ENCODE measurements at places on chromosomes 2 and 18.

DNA sequence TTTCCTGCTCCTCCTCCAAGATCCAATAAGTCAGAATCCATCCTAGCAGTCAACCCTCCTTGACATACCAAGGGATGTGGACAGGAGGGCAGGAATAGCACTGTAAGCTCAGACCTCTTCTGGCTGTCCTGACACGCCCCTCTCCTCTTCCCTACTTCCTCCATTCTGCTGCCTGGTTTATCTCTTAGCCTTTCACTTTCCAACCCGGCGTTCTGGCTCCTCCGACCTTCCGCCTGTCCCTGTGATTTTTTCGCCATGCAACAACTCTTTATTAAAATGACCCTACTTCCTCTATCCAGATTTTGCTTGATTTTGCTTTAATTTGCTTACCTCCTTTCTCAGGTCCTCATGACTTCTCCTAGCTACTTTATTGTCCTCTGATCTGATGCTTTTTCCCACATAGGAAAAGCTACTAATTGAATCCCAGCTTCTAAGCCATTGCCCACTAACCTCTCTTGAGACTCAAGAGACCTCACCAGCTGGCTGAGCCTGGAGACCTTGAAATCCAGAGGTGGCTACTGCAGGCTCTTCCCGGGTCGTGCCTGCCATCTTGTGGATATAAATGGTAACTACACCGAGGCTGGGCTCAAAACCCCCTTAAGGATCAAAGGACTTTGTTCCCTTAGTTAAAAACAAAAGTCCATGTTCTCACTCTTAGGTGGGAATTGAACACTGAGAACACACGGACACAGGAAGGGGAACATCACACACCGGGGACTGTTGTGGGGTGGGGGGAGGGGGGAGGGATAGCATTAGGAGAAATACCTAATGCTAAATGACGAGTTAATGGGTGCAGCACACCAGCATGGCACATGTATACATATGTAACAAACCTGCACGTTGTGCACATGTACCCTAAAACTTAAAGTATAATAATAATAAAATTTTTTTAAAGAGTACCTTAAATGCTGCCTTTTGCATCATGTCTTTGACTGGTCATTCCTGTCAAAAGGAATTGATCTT lies 139.4 kb downstream of the AKAIN1 start:
- DNase-seq = peak; percentile 20

- DNase-seq = peak; percentile 2
These were observed 140.3 kb downstream of the RPIA start for GRCh38 chr2:88831792-88832248.

GRCh38 chr2:77602771-77603170 lies 80.6 kb upstream of the LRRTM4 start:
- DNase-seq = no peak

DNA sequence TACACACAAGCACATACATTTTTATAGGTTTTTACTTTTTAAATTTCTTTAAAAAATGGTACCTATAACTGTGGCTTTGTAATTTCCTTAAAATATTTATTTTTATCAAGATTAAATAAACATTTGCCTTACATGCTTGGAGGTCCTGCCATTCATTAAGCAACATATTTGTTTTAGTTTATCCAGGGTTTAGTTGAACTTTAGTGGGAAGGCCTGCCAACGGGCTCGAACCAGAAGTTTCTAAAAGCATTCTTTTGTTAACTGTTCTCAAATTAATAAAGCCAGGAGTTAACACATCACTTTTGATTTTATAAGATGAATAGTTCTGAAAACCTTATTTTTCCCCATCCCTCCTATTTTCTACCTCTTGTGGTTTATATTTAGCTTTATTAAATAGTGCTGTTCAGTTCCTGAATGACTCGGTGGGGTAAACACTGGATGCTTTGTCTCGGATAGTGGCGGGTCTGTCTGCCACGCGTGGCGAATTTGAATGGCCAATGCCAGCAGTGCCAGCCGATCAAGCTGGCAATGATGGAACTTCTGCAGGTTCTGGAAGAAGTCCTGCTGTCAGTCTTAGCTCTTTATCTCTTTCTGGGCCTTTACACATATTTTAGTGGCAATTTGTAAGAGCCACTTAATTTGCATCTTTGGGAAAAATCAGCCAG lies 32.2 kb downstream of the SH3YL1 start:
- no peak for DNase-seq

GRCh38 chr18:8769509-8770095 lies 64.2 kb downstream of the MTCL1 start:
- no peak for DNase-seq

DNA sequence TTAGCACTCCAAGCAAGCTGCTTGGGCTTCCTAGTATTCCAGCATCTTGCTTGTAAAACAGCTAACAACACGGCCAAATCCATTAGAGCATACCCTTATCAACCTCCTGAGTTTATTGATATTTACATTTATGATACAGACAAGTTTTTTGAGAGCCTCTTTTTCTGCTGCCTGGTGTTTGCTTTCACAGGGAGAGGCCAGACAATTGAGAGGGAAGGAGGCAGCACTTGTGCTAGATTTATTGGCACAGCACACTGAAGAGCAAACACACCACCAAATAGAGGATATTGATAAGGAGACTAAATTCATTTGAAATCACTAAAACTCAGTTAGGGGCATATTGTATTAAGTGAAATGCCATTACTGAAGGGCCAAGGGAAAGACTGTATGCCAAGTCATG lies 1142.3 kb upstream of the FANCL start:
- no peak for DNase-seq

GRCh38 chr2:235433860-235434259 lies 60.0 kb upstream of the AGAP1 start:
- DNase-seq = no peak

- no peak for DNase-seq
These were observed 478.4 kb upstream of the NRXN1 start for GRCh38 chr2:51510303-51510702.

DNA sequence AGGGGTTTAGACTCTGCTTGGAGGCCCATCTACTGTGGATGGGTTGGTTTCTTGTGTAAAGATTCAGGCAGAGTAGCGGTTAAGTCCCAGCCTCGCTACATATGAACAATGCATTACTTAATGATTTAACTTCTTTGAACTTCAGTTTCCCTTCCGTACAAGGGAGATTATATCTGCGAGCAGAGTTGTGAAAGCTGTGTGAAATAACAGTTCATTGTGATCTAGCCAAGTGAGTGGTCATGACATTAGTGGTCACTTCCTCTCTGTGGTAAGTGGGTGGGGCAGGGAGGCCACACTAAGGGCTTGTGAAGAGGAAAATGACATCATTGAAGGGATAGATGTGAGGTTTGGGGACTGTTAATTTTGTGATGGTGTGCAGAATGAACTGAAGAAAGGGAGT lies 14.1 kb upstream of the MEX3C start:
- peak; percentile 85 for DNase-seq

- DNase-seq = no peak
These were observed 169.3 kb downstream of the KCNE4 start for GRCh38 chr2:223221139-223221835.

- peak; percentile 61 for DNase-seq
These were observed 47.8 kb downstream of the TMX3 start for GRCh38 chr18:68667121-68667520.

- peak; percentile 18 for DNase-seq
These were observed 49.6 kb downstream of the SPIRE1 start for GRCh38 chr18:12608301-12608700.

DNA sequence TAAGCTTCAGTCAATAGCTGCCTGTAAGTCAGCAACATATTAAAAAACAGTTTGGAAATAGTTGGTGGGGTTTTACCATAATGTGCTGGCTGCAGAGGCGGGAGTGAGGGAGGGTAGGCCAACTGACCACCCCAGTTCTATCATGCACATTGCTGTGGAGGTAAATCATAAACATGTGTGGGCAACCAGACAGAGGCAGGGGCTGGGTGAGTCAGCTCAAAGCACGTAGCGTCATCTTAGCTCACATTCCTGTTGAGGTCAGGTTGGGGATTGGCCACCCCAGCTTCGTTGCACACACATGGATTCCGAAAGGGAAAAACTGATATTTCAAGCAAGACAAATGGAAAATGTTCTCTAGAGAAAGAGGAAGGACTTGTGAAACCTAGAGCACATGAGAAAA lies 19.5 kb downstream of the GPR45 start:
- peak; percentile 99 for DNase-seq

- peak; percentile 52 for DNase-seq
These were observed 74.7 kb downstream of the HNRNPLL start for GRCh38 chr2:38528008-38528442.

DNA sequence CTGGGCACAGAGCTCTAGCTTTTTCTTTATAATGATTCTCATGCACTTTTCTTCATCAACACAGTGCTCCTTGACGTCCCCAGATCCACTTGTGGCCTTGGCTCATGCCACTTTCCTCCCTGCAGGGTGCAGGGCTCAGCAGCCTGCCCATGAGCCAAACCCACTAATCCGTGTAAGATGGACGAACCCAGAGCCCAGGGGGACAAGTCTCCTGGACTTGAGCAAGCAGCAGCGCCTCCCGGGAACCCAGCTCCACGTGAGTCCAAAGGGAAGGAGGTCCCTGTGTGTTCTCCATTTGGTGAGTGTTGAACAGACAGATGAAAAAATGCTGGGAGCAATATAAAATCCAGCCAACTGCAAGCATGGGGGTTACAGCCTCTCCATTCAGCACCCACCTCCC lies 470.6 kb upstream of the HS6ST1 start:
- DNase-seq = no peak

DNA sequence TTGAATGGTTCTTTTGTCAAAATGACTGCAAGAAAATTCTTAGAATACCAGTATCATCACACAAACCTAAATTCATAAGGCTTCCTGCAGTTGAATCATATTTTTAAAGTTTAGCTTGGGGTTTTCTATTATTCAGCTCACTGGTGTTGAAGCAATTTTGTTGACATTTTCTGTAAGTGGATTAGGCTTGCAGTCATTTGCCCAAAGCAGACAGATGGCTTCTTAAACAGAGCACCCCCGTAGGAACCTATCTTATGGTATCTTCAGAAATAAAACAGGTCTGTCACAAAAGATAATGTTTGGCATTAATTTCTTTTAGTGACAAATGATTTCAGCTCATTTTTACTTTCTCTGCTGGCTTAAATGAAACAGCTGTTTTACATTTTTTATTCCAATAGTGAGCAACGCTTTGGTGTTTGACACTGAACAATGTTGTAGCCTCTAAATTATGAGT lies 331.1 kb downstream of the PLCL1 start:
- DNase-seq = no peak

DNA sequence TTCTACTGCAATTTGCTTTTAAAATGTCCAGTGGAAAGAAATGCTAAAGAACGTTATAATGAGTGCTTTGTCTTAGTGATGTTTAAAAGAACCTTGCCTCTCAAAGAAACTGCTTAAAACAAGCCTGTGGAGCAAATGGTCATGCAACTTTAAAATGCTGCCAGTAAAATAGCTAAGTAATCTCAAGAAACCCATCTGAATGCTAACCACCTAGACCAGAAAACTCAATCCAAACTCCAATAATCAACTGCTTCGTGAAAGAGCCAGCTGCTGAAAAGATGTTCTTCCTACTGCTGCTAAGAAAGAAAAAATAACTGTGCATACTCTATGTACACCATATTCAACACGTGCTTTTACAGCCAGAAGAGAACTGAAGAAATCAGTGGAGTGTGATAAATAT lies 145.6 kb downstream of the PDE1A start:
- no peak for DNase-seq

- no peak for DNase-seq
These were observed 10.7 kb upstream of the RNU4ATAC start for GRCh38 chr2:121519732-121520640.

DNA sequence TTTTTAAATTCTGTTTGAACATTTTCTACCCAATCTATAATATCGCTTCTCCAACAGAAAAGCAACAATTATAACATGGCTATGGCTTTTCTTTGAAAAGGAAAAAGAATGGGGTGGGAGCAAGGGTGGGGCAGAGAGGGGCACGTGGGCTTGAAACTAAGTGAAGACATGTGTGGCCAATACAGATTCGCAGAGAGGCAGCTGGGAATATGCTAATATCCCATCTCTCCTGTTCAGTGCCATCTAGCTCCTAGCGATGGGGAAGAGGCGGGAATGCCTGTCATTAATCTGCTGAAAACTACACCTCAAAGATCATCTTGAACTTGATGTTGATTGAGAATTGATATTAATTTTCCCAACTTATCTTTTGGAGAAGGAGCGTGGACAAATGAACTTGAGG lies 65.5 kb upstream of the ITGA6 start:
- no peak for DNase-seq

GRCh38 chr18:47709556-47709955 lies 220.9 kb downstream of the SMAD2 start:
- DNase-seq = no peak

DNA sequence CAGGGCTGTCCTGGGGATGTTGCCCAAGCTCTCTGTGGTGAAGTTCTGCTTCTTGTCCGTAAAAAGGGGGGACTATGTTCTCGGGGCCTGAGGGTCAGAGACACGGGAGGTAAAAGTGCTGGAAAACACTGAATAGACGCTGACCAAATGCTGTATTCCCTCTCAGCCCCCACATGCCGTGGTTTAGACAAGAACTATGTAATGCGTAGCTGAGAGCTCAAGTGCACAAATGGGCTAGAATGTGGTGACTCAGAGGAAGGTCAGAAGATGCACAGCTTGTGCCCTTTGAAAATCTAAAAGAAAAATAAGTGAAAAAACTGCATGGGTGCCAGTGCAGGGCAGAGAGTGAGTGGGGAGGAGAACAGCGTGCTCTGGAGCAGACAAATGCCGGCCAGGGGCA lies 80.3 kb upstream of the MAP4K4 start:
- DNase-seq = peak; percentile 92

- no peak for DNase-seq
These were observed 193.5 kb downstream of the MYO3B start for GRCh38 chr2:170371231-170371998.

GRCh38 chr2:68157002-68157401 lies 686 bp upstream of the PNO1 start:
- peak; percentile 11 for DNase-seq

GRCh38 chr2:126107883-126108282 lies 548.1 kb upstream of the GYPC start:
- DNase-seq = no peak

DNA sequence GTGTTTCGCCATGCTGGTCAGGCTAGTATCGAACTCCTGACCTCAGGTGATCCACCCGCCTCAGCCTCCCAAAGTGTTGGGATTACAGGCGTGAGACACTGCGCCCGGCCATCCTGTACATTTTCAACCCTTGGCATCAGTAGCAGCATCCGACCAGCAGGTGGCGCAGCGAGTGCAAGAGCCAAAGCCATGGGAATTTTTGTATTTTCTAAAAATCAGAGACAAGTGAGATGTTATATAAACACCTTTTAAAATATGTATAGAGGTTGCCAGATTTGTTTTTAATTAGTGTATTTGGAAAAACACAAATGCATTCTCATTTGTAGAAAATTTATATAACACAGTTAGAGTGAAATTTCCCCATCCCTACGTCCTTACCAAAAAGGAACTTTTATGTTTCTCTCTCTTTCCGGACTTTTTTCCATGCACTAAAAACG lies 36.8 kb downstream of the MOGAT1 start:
- DNase-seq = peak; percentile 71

All from amniotic epithelial cell (primary cell).